Left ventricle myocardium superior (tissue), 1 donor: ENCODE measurements at places on chromosomes 5 and 9. TPM values are rescaled to one million over a fixed set of nuclear protein-coding genes. Genes with fewer than 3 reads are reported as not detected.

- DNase-seq, result no peak
Observed at GRCh38 chr5:79546782-79547428, 33.0 kb upstream of the HOMER1 start.

GRCh38 chr9:34381323-34381722 is 4.6 kb upstream of the MYORG start:
- peak; percentile 52 for DNase-seq

- no peak for DNase-seq
Observed at GRCh38 chr9:130372057-130372456, 72.7 kb upstream of the ASS1 start.

The PLAC8L1 gene
- total RNA-seq, result 0.45 TPM

DNA sequence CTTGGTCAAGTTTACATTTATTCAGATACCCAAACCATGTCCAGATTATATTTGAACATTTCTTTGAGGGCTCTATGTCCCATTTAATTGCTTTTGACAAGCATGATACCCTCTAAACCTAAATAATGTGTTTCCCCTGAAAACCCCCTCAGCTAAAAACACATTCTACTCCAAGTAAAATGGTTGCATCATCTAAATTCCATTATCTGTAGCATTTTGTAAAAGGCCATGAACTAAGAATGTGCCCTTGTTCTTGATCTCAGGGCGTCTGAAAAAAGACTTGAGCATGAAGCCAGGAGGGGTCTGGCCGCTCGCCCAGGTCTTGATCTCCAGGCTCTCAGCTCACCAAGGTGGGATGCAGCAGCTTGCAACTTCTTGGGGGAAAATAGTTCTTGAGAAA is 53.5 kb upstream of the ERCC6L2 start:
- DNase-seq, result no peak

DNA sequence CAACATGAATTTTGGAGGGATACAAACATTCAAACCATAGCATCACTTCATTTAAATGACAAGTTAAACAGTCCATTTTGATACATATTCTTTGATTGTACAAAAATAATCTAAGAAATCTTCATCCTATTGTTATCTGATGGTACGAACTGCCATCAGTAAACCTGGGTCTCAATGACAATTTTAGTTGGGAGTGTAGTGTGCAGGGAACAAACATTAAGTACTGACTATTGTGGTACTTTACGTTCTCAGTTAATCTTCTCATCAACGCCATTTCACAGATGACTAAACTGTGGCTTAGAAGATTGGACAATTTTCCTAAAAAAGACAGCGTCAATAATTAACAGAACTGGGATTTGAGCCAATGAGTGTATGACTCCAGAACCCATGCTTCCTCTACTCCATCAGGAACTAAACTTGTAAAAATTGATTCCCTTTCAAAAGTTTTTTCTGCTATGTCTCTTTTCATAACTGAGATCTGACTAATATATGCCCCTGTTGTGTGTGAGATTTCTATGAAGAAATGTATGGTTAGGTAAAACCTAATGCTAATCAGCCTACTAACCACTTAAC is 21.1 kb downstream of the TNPO1 start:
- no peak for DNase-seq

DNA sequence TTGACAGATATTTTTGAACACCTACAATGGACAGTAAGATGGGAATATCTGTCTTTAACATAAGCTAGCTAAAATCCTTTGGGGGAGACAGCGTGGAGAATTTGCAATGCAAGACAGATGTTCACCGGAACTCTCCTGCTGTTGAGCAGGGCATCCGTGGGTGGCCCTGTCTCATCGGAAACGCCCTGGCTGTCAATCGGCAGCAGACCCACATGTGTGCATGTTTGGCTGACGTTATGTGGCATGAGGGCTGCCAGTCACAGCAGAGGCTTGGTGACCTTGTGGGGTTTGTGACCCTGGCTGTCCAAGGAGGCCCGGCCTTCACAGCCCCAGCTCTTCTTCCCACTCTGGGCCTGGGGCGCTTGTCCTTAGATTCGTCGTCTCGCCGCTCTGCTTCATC is 129.7 kb upstream of the OTULINL start:
- no peak for DNase-seq

The DMGDH gene
- total RNA-seq, result 1.3 TPM

DNA sequence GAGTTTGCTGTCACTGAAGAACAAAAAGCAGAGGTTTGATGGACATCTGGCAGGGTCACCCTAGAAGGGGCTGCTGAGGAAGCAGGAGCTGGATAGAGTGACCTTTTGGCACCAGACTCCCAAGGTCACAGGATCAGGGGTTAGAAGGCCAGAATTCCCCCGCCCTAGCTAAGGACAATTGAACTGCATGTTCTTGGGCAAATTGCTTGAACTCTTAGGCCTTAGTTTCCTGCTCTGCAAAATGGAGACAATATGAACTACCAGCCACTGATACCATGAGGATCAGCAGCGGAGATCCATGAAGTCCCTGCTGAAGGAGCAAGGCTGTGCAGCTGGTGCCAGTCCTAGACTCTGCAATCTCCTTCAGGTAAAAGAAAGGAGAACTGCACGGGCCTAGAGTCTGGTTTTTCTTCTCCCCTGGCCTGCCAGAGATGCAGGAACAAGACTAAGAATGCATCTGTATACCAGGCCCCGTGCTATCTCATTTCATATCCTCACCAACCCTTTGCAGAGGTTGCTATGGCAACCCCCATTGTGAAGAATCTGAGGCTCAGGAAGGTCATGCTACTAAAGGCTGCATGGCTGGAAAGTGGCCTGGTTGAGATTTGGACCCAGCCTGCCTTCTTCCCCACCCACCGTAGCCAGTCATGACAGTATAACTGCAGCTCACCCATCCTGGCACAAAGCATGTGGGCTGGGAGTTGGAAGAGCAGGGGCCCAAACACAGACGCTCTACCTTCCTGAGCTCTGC is 33.7 kb downstream of the CAMK2A start:
- no peak for DNase-seq

- no peak for DNase-seq
Observed at GRCh38 chr9:85715587-85715986, 26.2 kb downstream of the AGTPBP1 start.

The HTR4 gene
- not detected for total RNA-seq

GRCh38 chr5:100913298-100913697 is 10.2 kb upstream of the ST8SIA4 start:
- no peak for DNase-seq

- no peak for DNase-seq
Observed at GRCh38 chr5:40688996-40689395, 9.3 kb downstream of the PTGER4 start.

DNA sequence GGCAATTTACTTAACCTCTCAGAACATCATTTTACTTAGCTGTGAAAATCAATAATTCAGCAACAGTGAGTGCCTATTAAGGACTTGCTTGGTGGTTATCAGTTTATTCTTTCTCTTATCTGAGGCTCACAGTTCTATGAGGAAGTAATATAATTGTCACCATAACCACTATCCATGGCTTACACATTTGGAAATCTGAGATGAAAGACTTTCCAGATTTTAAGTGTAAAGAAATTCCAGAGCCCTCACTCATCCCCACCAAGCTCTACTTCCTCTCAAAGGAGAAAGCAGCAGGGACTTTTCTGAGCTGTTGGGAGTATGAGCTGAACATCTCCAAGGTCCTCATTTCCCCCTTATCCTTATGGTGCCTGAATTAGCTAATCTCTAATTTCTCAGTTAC is 321.5 kb downstream of the FBXL7 start:
- DNase-seq, result no peak

GRCh38 chr9:21864505-21864904 is 62.1 kb downstream of the MTAP start:
- no peak for DNase-seq

GRCh38 chr9:31719262-31719661 is 665.2 kb upstream of the ACO1 start:
- DNase-seq, result no peak

The CNTNAP3B gene
- total RNA-seq, result 7.2 TPM

DNA sequence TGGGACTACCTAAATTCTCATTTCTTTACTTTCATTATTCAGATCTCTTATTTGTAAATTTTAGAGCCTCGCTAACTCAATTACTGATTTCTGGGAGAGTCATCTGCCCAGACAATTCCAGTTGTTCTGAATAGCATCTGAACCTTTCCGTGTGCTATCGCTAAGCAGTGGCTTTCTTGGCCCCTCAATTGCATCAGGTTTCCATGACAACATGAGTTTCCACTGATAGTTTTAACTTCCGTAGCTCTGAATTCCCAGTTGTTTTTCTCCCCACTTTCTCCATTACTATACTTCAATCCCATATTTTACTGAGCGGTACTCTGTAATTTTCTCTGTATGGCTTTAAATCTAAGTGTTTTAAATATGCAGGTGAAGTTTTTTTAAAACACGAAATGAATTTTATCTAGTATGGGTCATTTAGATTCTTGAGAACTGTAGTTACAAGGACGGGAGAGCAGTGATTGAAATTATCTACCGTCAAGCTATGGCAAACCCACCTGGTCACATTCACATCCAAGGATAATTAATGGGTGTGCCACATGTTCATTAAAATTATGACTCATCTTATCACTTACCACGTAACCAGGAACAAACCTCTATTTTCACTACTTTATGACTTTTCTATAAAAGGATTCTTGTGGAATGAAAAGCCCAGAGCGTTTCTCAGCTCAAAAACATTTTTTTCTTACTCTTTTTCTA is 223.5 kb upstream of the PCSK5 start:
- no peak for DNase-seq

- no peak for DNase-seq
Observed at GRCh38 chr5:76620166-76620565, 3.0 kb downstream of the F2RL2 start.

GRCh38 chr9:91896513-91897121 is 53.4 kb downstream of the ROR2 start:
- peak; percentile 49 for DNase-seq

The SLC46A2 gene
- total RNA-seq, result not detected

DNA sequence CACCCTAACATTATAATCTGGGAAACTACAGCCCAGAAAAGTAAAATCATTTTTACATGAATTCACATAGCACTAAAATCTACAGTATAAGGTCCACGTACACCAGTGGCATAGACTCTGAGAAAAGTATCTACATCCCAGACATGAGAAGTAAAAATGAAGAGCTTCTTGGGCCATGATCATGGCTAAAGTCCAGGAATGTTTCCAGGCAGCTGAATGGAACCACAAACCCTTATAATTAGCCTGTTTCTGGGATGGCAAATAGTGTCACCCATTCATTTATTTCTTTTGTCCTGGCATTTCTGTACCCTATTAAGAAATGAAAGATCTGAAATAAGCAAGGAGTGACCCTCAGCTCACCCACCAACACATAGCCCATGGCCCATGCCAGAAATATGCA is 217.9 kb downstream of the SPOCK1 start:
- DNase-seq, result no peak

The PCA3 gene
- not detected for total RNA-seq

DNA sequence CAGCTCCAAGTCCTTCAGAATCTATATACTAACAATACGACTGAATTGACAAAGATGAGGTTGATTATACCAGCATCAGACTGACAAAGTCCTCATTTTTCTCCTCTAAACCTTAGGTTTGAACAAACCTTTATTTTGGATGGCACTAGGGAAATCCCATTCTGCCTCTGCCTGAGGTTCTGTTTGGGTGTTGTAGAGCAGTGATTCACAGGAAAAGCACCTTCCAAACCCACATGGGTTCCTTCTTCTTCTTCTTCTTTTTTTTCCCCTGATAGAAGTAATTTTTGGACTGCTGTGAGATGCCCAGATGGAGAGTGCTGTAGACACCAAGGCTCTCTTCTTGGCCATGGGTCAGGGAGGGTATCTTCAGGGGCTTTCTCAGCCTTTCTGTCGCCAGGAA is 164.9 kb upstream of the PAPPA start:
- DNase-seq, result no peak

DNA sequence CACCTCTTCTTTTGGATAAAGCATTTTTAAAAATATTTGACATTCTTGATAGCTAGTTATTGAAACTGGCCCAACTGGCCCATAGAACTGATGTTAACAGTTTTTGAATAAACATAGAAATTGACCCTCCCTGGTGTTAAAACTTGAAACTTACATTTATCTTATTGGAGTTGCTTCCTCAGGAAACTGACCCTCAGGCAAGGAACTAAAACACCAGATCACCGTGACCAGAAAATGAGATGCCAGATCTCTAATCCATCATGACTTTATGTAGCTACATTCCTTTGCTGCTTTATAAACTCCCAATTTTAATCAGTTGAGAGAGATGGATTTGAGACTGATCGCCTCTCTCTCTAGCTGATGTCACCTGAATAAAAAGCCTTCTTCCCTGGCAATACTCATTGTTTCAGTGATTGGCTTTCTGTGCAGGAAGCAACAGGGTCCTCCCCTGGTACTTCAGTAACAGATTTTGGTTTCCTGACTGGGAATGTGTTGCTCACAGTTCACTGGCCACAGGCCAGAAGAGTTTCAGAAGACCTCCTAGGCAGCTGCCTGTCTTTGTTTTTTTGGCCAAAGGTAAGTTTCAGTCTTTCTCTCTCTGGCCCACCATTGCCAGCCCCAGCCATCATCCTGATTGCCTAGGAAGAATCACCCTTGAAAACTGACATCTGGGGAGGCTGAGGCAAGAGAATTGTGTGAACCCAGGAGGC is 212.4 kb downstream of the DTWD2 start:
- no peak for DNase-seq

DNA sequence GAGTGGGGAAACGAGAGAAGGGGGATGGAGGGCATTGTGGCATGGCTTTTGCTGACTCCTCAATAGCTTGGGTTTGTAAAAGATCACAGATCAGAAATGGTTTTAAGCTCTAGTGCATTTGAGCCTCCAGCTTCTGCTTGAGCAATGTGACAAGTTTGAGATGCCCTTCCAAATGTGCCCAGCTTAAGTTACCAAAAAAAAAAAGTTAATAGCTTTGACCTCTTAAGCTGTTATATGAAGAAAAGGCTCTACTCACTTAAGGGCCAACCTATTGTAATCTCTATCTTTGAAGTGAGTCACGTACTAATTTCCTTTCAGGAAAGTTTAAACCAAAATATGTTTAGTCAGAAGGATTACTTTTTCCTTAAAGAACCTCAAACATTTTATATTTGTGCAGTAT is 428.8 kb upstream of the ACTBL2 start:
- DNase-seq, result no peak

The DOCK2 gene
- 7.5 TPM for total RNA-seq

The GRM6 gene
- total RNA-seq, result not detected

The ARHGEF39 gene
- 0.45 TPM for total RNA-seq

DNA sequence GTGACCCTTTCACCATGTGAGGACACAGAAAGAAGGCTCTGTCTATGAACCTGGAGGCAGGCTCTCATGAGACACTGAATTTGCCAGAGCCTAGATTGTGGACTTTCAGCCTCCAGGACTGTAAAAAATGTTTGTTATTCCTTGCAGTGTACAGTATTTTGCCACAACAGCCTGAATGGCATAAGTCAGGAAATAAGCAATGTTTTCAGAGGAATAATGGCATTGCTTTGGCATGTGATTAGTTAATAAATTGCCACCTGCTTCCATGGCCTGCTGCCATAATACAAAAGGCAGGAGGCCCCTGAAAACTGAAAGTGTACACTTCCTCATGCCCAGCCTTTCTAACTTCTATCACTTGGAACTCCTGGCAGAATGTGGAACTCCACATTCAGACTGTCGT is 408.1 kb downstream of the GADD45G start:
- no peak for DNase-seq

The TLX3 gene
- not detected for total RNA-seq

The FAF2 gene
- 16.2 TPM for total RNA-seq

- no peak for DNase-seq
Observed at GRCh38 chr5:69129413-69129812, 35.6 kb downstream of the SLC30A5 start.

- DNase-seq, result no peak
Observed at GRCh38 chr5:164373876-164374275, 868.5 kb downstream of the MAT2B start.
